ENCODE measurements at places on chromosomes 16 and 17. TPM values are rescaled to one million over a fixed set of nuclear protein-coding genes. Genes with fewer than 3 reads are reported as not detected.

GRCh38 chr17:77328823-77329740 is 188.3 kb downstream of the SEC14L1 start:
- no peak overlapping the region for H3K4me3 ChIP-seq
- no peaks in the 10 kb centered on the region for H3K27me3 ChIP-seq
- H3K36me3 ChIP-seq = no peaks in the 10 kb centered on the region
- H3K4me1 ChIP-seq = peaks cover 49% of the 10 kb centered on the region

GRCh38 chr16:71796501-71797097 is 12.0 kb downstream of the AP1G1 start:
- DNase-seq = no peak
- peaks cover 26% of the 10 kb centered on the region for H3K4me1 ChIP-seq
- no peak overlapping the region for H3K27ac ChIP-seq
- no peaks in the 10 kb centered on the region for H3K27me3 ChIP-seq

GRCh38 chr17:32917081-32917480 is 10.9 kb upstream of the TMEM98 start:
- no peaks in the 10 kb centered on the region for H3K4me1 ChIP-seq
- no peaks in the 10 kb centered on the region for H3K36me3 ChIP-seq
- DNase-seq = no peak
- H3K27ac ChIP-seq = no peak overlapping the region
- H3K4me3 ChIP-seq = no peak overlapping the region

DNA sequence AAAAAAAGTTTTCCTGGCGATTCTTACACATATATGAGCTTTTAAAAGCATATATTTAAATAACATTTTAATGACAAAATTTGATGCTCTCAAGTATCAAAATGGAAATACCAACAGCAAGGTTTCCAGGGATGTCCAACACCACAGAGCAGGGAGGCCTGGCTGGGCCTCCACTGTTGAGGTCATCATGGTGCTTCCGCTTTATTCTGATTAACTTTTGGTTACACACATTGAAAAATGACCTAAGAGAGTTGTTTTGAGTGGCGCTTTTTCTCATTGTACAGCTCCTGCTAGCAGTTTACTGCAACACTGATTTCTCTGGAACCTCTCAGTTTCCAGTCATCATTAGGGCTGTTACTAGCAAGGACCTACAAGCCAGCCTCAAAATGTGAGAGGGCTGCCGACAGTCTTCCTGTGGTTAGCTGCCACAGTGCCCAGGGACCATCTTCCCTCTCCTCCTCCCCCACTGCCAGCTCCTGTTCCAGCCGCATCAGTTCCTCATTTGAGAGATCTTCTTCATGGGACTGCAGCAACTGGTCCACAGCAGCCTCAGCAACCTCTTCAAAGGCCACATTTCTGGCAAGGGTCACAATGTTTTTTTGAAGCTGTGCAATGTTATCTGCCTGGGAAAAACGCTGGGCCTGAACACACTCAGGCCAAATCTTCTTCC is 21.3 kb downstream of the DEF8 start:
- no peaks in the 10 kb centered on the region for H3K27me3 ChIP-seq
- no peak overlapping the region for H3K27ac ChIP-seq
- no peak for DNase-seq

Gene CDH1
- 0.63 TPM for total RNA-seq

Gene SLX4
- 2.4 TPM for total RNA-seq

Gene TLCD3B
- 0.24 TPM for total RNA-seq

- H3K27ac ChIP-seq = no peak overlapping the region
- H3K36me3 ChIP-seq = no peaks in the 10 kb centered on the region
- DNase-seq = no peak
- H3K4me1 ChIP-seq = no peaks in the 10 kb centered on the region
- peaks cover 3% of the 10 kb centered on the region for H3K27me3 ChIP-seq
These were observed 13.4 kb downstream of the CD300E start for GRCh38 chr17:74610108-74610507.

Gene NUDT21
- 52.4 TPM for total RNA-seq
